ENCODE measurements at places on chromosomes 4 and X. TPM values are rescaled to one million over a fixed set of nuclear protein-coding genes. Genes with fewer than 3 reads are reported as not detected.

GRCh38 chr4:105145903-105146275 lies 787 bp upstream of the TET2 start:
- DNase-seq, result peak; percentile 41

DNA sequence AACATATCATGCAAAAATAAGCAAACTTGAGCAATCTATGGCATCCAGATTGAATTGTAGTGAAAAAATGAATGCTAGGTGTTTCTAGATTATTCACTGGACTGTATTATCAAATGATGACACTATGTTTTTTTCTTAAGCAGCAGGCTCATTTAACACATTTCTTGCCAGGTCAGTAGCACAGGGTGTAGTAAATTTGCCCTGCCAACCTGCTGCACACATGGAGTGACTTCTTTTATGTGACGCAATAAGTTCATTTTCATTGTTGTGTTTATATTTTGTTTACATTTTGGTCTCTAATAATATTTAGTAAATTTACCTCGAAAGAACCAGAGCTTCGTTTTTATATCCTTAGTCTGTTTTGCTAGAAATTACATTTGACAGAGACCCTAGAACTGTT lies 9.5 kb downstream of the VBP1 start:
- no peak for DNase-seq

SLC10A4 gene
- polyA plus RNA-seq, result not detected

DNA sequence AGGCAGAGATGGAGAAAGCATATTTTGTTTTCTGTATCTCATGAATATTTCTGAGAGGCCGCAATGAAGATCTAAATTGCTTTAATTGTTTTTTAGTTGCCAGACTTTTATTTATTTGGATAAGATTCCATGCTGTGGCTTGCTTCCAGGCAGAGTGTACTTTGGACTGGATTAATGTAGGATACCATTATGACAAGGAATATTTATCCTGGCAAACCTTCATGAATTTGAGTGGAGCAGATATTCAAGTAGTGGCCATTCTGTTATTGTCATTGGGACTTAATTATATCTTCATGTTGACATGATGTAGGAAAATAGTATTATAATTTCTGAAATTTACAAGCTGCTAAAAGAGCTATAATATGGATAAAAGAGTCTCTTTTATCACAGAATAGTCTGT lies 182.9 kb downstream of the C4orf33 start:
- DNase-seq, result no peak

- no peak for DNase-seq
These were observed 334.3 kb upstream of the GATB start for GRCh38 chr4:152094970-152095700.

DNA sequence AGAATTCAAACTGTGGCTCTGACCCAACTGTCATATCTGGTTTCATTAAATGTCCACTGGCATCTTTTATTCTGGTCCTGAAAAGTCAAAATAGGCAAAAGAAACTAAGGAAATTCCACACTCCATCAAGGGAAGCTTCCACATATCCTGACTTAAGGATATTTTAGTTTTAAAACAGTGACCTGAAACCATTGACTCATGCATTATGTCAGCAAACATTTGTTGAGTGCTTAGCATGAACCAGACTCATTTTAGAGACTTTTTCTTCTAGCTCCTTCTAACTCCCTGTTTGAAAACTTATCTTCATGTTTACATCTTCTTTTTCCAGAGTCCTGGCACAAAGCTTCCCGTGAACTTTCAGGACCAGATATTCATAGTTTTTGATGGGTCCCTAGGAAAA lies 6.9 kb upstream of the CXCL1 start:
- no peak for DNase-seq

CDS1 gene
- polyA plus RNA-seq, result 0.70 TPM

TNIP3 gene
- 0.02 TPM for polyA plus RNA-seq

CXCL8 gene
- 0.65 TPM for polyA plus RNA-seq

GRCh38 chr4:92059615-92060014 lies 244.2 kb upstream of the GRID2 start:
- DNase-seq, result no peak
